ENCODE measurements at places on chromosomes 12 and 14.

GRCh38 chr14:72942934-72943333 lies 16.7 kb downstream of the DCAF4 start:
- no peak for DNase-seq

DNA sequence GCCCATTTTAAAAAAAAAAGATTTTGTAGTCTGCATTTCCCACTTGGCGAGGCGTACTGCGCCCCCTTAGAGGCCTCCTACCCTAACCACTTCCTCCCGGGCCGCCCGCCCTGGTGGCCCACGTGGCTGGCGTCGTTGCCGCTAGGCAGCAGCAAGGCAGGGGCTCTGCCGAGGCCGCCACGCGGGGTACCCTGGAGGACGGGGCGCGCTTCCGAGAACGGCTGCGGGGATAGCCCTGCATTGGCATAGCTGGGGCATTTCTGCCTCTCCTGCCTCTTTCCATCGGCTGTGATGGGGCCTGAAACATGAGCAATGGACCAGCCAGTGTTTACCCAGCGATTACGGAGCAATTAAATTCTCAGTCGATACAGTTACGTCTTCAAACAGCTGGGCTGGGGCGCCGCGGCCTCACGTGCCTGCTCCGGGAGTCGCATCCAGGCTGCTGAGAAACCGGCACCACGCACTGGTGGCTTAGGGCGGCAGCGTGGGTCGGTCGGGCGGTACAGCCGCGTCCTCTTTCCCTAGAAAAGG lies 38.0 kb downstream of the IQSEC3 start:
- DNase-seq, result no peak

DNA sequence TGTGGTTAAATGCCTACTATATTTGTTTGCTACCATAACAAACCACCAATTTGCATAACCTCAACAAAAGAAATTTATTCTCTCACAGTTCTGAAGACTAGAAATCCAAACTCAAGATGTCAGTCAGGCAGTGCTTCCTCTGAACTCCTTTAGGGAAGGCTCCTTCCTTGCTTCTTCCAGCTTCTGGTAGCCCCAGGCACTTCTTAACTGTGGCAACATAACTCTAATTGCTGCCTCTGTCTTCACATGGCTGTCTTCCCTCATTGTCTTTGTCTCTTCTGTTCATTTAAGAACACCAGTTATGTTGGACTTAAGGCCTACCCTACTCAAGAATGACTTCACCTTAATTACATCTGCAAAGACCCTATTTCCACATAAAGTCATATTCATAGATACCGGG lies 206.9 kb downstream of the SYT1 start:
- no peak for DNase-seq

DNA sequence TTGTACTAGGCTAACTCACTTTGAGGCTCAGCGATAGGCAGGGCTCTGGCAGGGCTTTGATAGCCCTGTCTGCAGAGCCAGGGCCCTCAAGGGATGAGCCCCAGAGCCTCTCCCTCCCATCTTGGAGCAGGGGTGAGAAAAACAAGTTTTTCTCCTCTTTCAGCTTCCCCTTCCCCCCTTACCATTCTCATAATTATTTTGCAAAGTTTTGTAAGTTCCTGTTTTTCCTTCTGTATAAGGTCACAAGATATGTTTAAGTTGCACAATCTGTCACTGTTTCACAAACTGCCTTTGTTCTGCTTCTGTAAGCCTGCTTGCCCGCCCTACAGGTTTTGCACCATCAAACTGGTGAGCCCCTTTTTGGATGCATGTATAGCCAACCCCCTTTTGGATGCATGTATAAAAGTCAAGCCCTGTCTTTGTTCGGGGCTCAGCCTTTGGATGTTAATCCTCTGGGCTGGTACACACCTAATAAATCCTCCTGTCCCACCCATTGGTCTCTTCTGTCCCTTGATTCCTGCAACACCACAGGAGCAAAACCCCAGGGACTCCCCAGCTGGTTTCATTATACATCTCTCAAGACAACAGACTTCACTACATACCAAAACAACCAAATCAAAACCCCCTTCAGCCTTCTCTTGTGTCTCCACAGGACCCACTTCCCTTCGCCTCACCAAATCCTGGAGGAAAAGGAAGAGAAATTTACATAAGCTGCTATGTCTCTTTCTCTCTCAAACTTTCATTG lies 52.5 kb upstream of the RESF1 start:
- DNase-seq, result no peak

DNA sequence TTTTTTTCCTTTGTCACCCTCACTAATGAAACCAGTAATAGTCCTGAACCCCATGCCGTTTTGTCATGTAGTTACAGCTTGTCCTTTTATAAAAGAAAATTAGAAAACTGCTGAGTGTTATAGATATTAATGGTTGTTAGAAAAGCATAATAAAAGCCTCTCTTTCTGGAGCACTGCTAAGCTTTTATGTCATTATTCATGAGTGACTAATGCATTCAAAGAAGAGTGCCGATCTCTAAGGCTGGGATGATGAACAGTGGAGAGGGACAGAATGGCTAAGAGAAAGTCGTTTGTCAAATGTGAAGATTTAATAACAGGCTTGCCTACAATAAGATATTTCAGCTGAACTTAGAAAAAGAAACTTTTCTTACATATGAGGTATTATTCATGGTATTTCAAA lies 121.6 kb downstream of the MGAT4C start:
- DNase-seq, result no peak

DNA sequence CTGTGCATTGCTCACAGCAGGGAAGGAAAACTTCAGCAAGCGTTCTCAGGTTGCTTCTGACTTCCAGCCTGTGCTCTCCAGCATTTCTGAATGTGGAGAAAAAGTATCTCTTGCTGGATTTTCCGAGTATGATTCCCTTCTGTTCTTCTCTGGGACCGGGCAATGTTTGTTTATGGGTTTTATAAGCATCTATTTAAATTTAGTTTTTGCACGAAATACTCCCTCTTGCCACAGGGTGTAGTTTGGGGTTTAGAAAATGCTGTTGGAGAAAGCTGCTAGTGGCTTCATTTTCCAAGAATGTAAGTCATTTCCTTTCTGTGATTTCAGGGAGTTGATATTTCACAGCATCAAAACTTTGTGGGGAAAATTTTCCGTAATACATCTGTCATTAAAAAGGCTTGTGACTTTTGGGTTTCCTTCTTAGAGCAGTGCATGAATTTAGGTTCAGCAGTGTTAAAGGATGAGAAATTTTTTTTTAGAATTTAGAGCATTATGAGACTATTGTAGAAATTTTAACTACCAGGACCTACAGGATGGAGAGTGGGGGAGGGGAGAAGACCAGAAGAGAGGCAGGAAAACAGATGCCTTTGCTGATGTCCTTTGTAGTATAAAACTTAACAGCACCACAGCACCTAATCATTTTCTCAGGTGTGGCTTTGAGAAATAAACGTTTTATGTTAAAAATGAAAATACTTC lies 1.5 kb downstream of the FRMD6 start:
- DNase-seq, result peak; percentile 51

- no peak for DNase-seq
Measured at GRCh38 chr12:100075598-100075997, 67.1 kb downstream of the BLTP3B start.

- DNase-seq, result no peak
Measured at GRCh38 chr12:47360771-47361388, 281.1 kb upstream of the AMIGO2 start.

DNA sequence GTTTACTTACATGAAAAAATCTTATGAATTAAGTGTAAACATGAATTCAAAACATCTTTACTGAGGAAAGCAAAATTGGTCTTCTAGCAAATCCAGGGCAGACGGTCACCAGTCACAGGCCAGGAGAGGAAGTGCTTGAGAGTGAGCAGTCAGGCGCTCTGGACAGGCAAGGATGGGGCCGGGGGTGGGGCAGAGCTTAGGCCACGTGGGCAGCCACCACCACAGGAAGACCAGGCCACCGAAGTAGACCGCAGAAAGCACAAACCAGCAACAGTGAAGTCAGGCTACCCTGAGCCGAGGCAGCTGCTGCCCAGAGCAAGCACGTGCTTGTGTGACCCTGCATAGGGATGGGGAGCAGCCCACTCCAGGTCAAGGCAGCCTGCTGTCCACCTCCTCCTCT lies 33.5 kb downstream of the SLC6A12 start:
- DNase-seq, result no peak

GRCh38 chr12:29086325-29087271 lies 62.5 kb upstream of the FAR2 start:
- DNase-seq, result no peak

GRCh38 chr12:94721173-94721572 lies 70.8 kb upstream of the TMCC3 start:
- DNase-seq, result no peak
